ENCODE measurements at places on chromosomes 2 and 18.
A peak's percentile ranks its signal among the peaks of the same experiment; 100 is the strongest.

- no peak for DNase-seq
These were observed 674 bp upstream of the SP110 start for GRCh38 chr2:230220347-230220969.

DNA sequence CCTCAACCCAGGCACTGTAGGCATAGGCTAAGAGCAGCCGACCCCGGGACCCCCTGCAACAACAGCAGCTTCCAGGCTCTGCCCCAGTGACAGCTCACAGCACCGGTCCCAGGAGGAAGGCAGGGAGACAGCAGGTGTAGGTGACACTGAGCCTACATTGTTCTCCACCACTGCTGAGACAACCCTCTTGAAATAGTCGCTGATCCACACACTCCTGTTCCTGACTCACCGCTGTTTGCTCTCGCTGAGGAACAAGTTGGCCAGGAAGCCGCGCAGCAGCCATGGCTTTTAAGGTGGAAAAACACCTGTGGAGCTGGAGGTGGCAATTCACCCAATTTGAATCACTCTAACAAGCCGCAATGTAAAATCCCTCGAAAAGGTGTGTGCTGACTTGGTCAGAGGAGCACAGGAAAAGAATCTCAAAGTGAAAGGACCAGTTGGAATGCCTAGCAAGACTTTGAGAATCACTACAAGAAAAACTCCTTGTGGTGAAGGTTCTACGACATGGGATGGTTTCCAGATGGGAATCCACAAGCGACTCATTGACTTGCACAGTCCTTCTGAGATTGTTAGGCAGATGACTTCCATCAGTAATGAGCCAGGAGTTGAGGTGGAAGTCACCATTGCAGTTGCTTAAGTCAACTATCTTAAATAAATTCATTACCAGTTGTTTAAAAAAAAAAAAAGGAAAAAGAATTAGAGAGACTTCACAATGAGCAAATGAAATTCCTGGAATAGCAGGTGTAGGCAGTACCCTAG lies 167.5 kb downstream of the ARL4C start:
- DNase-seq: no peak

DNA sequence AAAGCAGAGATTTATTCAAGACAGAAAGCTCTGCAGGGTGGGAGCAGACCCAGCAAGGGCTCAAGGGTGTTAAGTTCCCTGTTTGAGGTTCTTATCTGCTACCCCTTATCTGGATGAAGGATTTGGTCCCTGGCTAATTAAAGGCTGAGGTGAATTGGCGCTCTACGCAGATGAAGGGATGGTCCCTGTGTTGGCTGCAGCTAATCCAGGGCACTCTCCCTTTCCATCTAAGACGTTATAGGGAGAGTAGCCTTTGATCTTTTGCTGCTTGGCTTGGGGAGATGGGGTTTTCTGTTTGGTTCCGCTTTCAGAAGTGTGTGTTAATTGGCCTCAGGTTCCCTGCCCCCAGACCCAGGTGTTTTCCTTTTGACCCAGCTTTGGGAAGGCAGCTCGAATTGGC lies 17.0 kb downstream of the FAM228A start:
- no peak for DNase-seq

DNA sequence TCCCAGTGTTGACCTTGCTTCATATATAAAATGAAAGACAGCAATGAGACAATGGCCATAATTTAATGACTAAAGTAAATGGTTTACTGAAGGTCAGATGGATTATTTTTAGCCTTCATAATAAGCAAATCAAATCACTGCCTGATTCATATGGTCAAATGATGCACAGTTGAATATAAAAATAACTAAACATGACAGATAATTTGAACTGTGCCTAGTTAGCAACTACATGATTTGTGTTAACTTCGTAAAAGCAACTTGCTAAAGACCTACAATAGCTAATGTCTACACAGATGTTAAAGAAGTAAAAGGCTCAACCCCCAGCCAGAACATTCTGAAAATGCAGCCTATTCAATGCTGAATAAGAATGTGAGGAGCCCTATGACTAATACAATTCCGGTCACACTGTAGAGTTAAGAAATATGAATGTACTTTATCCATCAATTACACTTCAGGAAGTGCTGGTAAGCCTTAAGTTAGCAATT lies 590.8 kb upstream of the CDH2 start:
- no peak for DNase-seq

- DNase-seq: no peak
These were observed 90.3 kb upstream of the MAP3K20 start for GRCh38 chr2:172985139-172985892.

DNA sequence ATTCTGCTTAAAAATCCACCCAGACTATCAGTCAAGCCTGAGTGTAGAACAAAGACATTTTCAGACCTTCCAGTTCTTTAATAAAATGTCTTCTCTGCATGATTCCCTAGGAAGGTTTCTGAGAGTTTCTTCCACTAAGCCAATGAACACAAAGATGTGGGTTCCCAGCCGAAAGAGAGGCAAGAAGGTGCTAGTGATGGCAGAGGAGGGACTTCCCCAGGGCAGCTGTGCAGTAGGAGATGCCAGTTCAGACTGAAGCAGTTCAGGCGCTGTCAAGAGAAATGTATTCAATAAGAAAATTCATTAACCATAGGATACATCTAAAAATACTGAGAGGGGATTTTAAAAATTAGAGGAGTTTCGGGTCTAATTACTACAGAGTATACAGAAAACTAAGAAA lies 83.3 kb downstream of the RND3 start:
- DNase-seq: no peak

- peak; percentile 51 for DNase-seq
These were observed 808 bp downstream of the ATP5MC3 start for GRCh38 chr2:175180701-175181103.

DNA sequence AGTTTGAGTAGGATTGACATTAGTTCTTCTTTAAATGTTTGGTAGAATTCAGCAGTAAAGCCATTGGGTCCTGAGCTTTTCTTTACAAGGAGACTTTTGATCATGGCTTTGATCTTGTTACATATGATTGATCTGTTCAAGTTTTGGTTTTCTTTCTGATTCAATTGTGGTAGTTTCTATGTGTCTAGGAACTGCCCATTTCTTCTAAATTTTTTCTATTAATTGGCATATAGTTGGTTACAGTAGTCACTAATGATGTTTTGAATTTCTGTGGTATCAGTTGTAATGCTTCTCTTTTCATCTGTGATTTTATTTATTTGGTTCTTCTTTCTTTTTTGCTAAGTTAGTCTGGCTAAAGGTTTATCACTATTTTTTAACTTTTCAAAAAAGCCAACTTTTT lies 73.3 kb upstream of the DLGAP1 start:
- DNase-seq: no peak

DNA sequence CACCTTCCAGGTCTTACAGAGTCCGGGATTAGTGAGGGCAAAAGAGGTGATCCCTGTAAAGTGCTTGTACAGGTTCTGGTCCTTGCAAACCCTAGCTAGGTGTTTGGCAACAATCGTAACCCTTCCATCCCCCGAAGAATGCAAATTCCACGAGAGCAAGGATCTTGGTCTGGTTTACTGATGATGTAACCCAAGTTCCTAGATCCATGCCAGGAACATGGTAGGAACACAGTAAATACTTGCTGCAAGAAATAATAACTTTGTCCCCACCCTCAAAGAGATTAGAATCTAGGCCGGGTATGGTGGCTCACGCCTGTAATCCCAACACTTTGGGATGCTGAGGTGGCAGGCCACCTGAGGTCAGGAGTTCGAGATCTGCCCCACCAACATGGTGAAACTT lies 6.8 kb upstream of the NEU2 start:
- no peak for DNase-seq

GRCh38 chr2:133711201-133711600 lies 142.9 kb upstream of the NCKAP5 start:
- DNase-seq: no peak

GRCh38 chr2:181675254-181675653 lies 5.1 kb downstream of the NEUROD1 start:
- no peak for DNase-seq

DNA sequence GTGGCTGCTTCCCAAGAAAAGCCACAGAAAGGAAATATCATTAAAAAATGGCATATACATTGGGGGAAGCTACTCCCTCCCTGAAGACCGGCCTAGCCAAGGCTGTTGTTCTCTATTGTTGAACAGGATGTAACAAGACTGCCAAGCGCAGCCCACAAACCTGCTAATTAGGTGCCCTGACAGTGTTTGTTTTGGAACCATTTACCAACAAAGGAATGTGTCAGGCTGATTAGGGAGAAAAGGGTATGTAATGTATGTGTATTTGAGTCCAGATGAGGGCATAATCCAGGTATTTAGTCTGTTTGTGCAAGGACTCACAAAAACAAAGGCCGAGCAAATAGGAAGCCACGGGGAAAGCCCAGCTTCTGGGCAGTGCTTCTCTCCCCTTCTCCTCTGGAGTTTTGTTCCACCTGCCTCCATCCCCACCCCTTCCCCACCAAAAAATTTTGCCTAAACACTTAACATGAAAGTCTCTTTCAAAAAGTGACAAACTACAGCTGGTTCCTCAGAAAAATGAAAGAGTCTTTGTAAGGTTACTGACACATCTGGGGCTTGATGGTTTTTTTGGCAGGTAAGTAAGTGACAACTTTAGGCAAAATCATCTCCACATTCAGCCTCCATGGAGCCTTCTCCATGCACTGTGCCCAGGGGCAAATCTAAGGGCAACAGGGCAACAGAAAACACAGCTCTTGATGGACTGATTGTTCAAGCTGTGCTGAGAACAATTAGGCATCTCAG lies 78.3 kb upstream of the FZD5 start:
- DNase-seq: peak; percentile 54

- peak; percentile 36 for DNase-seq
These were observed 36.3 kb upstream of the SLC8A1 start for GRCh38 chr2:40488101-40488601.

GRCh38 chr2:128514555-128514955 lies 195.9 kb upstream of the HS6ST1 start:
- no peak for DNase-seq

DNA sequence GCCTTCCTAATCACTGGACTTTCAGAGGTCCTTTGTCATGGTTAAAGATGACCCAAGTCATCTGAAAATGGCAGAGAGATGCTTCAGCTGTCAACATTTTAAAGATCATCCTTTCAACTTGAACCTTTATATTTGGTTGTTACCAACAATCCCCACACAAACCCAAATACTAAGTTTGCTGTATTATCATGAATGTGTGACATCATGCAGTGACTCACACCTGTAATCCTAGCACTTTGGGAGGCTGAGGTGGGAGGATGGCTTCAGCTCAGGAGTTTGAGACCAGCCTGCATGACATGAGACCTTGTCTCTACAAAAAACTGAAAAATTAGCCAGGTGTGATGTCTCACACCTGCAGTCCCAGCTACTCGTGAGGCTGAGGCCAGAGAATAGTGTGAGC lies 55.2 kb upstream of the NRP2 start:
- no peak for DNase-seq

DNA sequence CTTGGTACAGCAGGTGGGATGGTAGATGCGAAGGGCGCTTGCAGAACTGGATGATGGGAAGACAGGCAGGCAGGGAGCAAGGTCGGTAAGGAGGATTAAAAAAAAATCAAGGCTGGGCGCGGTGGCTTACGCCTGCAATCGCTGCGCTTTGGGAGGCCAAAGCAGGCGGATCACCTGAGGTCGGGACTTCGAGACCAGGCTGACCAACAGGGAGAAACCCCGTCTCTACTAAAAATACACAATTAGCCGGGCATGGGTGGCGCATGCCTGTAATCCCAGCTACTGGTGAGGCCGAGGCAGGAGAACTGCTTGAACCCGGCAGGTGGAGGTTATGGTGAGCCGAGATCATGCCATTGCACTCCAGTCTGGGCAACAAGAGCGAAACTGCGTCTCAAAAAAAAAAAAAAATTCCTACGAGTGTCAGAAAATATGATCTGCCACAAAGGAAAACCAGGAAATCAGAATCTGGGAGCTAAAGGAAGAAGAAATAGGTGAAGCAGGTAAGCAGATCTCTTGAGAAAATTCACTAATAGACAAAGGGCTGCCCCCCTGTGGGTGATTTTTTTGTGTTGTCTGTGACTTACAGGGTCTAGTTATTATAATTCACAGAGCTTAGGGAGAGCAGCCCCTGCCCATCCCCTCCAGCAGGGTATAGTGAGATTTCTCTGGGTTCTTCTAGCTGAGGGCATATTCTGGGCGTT lies 46.2 kb downstream of the C2orf42 start:
- no peak for DNase-seq
